DMS 273 treated with DMSO at 0.1 percent for 48 hours (cell line): ENCODE measurements at places on chromosomes 5 and 9.

GRCh38 chr9:113523421-113524141 is 60.1 kb downstream of the RGS3 start:
- DNase-seq: no peak

DNA sequence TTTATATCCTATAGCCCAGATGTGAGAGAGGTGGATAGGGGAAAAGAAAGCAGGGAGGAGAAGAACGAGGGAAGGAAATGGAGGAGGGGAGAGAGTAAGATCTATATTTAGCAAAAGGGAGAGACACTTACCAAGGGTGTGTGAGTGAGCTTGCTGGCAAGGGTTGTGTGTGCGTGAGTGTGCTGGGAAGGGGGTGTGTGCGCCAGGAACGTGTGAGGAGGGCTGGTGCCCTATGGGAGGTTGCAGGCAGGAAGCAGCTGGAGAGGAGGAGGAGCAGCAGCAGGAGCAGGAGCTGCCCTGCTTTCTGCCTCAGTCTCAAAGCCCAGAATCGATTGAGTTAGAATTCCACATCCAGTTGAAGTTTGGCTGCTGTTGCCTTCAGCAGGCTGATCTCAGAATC is 148.3 kb upstream of the RUSC2 start:
- no peak for DNase-seq

- no peak for DNase-seq
These were observed 10.0 kb downstream of the OTULINL start for GRCh38 chr5:14591548-14591947.

- DNase-seq: no peak
These were observed 26.7 kb downstream of the ERGIC1 start for GRCh38 chr5:172860520-172861443.

- no peak for DNase-seq
These were observed 130.0 kb downstream of the PIK3R1 start for GRCh38 chr5:68345582-68345981.

- no peak for DNase-seq
These were observed 7.4 kb downstream of the TLX3 start for GRCh38 chr5:171316258-171317121.

DNA sequence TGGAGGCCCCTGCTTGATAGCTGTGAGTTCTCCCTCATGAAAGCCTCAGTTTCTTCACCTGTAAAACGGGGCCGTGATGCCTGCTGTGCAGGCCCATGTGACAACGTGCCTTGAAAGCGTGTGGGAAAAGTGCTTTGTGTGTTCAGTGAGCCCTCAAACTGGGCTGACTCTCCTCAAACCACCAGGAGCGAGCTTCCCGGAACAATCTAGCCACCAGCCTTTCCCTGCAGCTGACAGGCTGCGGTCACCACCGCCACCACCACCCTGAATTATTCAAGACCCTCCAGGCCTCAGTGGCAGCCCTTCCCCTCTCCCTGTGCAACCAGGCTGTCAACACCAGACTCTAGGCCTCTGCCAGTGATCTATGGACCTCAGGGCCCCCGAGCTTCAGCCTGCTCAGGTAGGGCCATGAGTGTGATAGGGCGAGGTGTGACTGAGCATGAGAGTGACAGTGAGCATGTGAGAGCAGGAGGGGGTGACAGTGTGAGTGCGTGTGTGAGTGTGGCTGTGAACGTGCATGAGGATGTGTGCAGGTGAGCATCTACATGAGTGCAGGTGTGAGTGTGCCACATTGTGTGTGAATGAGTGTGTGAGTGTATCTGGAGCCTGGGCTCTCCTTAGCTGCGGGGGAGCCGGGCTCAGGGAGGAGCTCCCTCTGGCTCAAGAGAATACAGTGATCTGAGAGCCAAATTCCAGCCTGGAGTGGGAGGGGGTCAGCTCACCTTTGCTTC is 53.3 kb upstream of the PSD2 start:
- DNase-seq: no peak

DNA sequence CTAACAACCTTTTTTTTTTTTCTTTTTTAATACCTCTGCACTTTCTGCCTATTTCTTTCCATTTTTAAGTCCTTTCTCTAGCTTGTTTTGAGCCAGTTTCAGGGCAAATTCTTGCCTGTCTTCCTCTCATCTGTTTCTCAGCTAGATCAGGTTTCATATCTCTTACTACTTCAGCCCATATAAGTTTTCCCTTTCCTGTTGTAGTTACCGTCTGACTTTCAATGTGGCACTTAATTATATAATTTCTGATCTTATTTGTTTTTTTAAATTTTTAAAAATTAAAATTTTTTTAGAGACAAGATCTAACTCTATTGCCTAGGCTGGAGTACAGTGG is 104.7 kb upstream of the ELL2 start:
- no peak for DNase-seq

DNA sequence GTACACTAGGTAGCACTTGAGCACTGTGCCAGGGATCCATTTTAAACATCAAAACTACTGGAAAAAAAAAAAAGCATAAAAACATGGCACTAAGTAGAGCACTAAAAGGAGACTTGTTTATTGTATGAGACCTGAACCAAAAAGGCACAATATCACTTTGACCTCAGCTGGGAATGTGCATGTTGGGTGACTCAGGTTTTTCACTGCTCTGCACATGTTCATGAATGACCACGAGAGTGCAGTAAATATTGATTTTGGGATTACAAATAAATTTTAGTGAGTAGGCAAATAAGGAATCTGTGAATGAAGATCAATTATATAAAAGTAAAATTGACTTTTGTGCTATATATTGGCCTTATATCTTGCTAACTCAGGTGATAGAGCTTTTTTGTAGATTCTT is 11.8 kb downstream of the RMI1 start:
- no peak for DNase-seq

GRCh38 chr9:106298997-106299396 is 564.0 kb upstream of the ZNF462 start:
- DNase-seq: no peak
